OCI-LY7 (cell line): ENCODE measurements at places on chromosomes 4 and X. TPM values are rescaled to one million over a fixed set of nuclear protein-coding genes. Genes with fewer than 3 reads are reported as not detected.
A peak's percentile ranks its signal among the peaks of the same experiment; 100 is the strongest.

GRCh38 chr4:100555611-100556337 is 38.0 kb upstream of the EMCN start:
- DNase-seq: no peak

DNA sequence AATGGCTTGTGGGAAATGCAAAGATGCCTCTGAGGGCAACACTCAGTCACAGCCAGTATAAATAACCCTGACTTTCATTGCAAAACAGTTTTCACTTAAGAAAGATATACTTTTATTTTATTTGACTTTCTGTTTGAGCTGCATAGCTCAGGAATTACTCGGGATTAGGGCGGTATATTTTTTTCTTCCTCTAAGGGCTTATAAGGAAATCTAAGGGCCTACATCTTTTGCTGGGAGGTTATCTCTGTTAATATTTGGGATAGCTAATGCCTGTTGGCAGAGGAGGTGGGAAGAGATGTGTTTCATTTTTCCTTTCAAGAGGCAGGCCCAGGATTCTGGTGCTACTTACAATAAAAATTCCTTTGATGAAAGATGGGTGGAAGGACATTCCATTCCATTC is 28.8 kb upstream of the EGFL6 start:
- DNase-seq: no peak

DNA sequence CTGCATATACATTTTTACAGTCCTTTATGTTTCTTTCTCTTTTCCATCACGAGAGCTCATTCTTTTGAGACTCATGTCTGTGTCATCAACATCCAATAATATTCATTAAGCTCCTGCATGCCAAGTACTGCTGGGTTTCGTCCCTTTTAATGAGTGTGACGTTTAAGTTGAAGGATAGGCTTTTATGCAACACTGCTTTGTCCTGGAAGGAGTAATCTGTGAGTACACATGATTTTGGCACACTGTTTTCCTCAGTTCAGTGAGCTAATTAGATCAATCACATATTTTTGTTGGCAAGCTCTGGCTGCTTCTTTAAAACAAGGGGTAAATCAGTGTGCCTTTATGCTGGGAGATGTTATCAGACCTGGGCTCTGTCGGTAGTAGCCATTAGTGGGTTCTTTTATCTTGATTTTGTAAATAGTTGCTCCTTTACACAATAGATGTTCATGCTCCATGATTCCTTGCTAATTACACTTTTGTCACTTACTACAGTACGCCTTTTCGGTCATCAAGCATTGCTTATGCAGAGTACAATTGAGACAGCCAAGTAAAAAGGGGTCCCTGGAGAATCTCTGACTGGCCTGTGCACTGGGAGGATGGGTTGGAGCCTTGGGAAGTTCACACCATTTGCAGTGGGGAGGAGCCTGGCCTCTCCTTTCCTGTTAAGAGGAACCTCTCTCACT is 132.6 kb downstream of the FHIP1A start:
- DNase-seq: no peak

DNA sequence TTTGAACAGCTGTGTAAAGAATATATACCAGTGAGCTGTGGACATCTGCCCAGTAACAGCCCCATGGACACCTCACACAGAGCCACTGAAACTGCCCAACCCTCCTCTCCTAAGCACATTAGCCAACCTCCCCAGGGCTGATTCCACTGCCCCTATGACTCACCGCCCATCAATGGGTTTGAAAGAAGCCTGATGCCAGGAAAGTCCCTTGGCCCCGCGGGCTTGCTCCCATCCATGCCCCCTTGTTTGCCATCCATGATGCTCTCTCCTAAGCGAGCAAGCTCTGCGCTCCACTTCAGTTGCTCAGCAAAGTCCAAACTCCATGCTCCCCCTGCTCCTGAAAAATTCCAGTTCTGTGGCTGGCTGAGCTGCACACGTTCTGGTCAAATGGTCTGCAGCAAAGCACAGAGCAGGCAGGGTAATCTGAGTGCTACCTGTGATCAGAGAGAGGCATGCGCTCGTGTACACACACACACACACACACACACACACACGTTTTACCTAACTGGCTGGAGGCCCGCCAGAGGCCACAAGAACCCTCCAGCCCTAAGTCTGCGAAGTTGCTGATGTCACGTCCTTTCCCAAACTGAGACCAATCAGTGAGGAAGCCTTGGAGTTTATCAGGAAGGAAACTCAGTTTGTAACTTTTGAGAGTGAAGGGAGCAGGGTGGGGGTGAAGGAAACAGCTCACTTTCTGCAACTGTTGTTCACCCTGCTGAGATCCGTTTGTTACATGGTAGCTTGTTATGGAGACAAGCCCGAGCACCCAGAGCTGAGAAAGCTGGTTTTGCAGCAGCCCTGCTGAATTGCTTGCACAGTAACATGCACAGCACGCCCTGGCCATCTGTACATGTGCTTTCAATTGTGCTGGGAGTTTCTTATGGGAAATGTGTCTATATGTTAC is at the start of gene ASB9:
Gene ASB9, minus strand, starts transcription at position 466 of the 904 bp plus-strand sequence. Its CDS starts 209 bp downstream, at position 257.
- no peak for DNase-seq

GRCh38 chrX:50889582-50889981 is 21.0 kb upstream of the BMP15 start:
- DNase-seq: no peak

- DNase-seq: no peak
Measured at GRCh38 chr4:90183254-90183653, 56.1 kb downstream of the CCSER1 start.

GRCh38 chrX:154908821-154909220 is 22.7 kb downstream of the F8A1 start:
- no peak for DNase-seq

The TAF7L gene
- not detected in 2 replicates for total RNA-seq

GRCh38 chr4:185115827-185116232 is 27.2 kb upstream of the SLC25A4 start:
- DNase-seq: no peak

GRCh38 chrX:31060016-31060415 is 11.8 kb downstream of the FTHL17 start:
- DNase-seq: no peak

DNA sequence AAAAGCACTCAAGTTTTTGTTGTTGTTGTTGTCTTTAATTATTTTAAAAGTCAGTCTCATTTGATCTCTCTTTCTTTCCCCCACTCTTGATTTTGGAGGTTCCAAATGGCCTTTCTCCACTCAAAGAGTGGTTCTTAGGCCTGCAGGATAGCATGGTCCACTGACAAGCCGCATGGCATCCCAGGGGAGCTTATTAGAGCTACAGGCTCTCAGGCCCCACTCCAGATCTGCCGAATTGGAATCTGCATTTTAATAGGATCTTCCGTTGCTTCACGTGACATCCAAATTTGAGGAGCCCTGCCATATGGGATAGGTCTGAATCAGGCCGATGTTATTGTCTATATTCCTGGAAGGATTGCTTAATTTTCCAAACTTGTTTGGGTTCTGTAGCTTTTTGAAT is 72.1 kb downstream of the CPE start:
- no peak for DNase-seq

- no peak for DNase-seq
Measured at GRCh38 chr4:2063557-2064275, 4.6 kb downstream of the NAT8L start.

GRCh38 chr4:150045410-150045809 is 32.8 kb upstream of the DCLK2 start:
- no peak for DNase-seq

GRCh38 chrX:13298836-13299235 is 21.0 kb downstream of the ATXN3L start:
- no peak for DNase-seq

The MAP7D2 gene
- 0.13 TPM in 1 of 2 replicates, not detected in the other for total RNA-seq

DNA sequence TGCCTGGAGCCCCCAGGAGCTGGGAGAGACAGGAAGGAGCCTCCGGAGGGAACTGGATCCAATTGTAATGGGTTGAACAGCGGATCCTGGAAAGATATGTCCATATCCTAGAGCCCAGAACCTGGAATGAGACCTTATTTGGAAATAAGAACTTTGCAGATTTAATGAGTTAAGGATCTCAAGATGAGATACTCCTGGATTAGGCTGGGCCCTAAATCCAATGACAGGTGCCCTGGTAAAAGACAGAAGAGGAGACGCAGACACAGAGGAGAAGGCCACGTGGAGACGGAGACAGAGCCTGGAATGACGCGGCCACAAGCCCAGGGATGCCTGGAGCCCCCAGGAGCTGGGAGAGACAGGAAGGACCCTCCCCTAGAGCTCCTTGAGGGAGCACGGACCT is 34.1 kb downstream of the P2RY8 start:
- DNase-seq: peak; percentile 25

The AADAT gene
- total RNA-seq: not detected in 2 replicates

DNA sequence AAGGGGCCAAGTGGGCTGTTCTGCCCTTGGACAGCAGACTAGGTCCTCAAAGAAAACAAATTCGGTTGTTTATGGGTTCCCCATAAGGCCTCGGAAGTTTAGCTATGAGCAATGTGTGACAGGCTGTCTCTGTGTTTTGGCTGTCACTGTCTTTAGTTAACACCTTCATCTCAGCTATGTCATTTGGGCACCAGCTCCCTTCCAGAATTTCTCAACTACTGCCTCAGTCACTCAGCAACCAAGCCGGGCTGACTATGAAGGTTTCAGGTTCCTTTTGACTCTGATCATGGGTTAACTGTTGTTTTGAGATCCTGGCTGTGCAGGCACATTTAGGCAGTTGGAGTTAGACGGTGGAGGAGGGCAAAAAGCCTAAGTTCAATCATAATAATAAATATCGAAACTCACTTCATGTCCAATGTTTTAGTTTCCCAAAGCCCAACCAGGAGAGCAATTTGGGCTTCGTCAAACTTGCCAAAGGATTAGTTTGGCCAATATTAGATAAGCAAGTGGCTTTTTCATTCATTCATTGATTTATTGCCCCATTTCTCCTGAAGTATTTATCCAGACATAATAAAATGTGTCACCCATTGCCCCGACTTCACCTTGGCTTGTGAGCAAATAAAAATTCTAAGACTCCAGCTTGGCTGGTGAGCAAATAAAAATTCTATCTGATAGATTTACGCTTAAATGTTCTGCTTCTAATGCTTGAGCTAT is 9.1 kb upstream of the PAGE1 start:
- DNase-seq: no peak

The G3BP2 gene
- 137 and 147 TPM in 2 replicates for total RNA-seq

GRCh38 chr4:143372093-143372915 is 35.6 kb downstream of the GAB1 start:
- no peak for DNase-seq

The OSTC gene
- total RNA-seq: 108 and 110 TPM in 2 replicates

The EMCN gene
- not detected in 2 replicates for total RNA-seq

The OCRL gene
- total RNA-seq: 6.7 and 8.2 TPM in 2 replicates

- no peak for DNase-seq
Measured at GRCh38 chrX:80139564-80139963, 125.0 kb downstream of the TBX22 start.

The BEX5 gene
- not detected in 2 replicates for total RNA-seq

The SPANXN3 gene
- not detected in 2 replicates for total RNA-seq
